Right atrium auricular region (tissue), 2 donors: ENCODE measurements at places on chromosomes 7 and 10. TPM values are rescaled to one million over a fixed set of nuclear protein-coding genes. Genes with fewer than 3 reads are reported as not detected.

The SUN3 gene
- not detected for total RNA-seq

The TAX1BP1 gene
- 90.0 TPM for total RNA-seq

The HABP2 gene
- not detected for total RNA-seq

The EPDR1 gene
- 36.3 TPM for total RNA-seq

The SRRT gene
- total RNA-seq = 49.6 TPM

The BHLHA15 gene
- not detected for total RNA-seq

- DNase-seq = no peak
Measured at GRCh38 chr7:33936503-33936902, 31.2 kb downstream of the BMPER start.

GRCh38 chr7:27095897-27096767, at the start of gene HOXA1:
HOXA1 (minus strand) TSS chr7:27096000; CDS start chr7:27095912, 88 bp downstream.
- DNase-seq = peak; percentile 71

DNA sequence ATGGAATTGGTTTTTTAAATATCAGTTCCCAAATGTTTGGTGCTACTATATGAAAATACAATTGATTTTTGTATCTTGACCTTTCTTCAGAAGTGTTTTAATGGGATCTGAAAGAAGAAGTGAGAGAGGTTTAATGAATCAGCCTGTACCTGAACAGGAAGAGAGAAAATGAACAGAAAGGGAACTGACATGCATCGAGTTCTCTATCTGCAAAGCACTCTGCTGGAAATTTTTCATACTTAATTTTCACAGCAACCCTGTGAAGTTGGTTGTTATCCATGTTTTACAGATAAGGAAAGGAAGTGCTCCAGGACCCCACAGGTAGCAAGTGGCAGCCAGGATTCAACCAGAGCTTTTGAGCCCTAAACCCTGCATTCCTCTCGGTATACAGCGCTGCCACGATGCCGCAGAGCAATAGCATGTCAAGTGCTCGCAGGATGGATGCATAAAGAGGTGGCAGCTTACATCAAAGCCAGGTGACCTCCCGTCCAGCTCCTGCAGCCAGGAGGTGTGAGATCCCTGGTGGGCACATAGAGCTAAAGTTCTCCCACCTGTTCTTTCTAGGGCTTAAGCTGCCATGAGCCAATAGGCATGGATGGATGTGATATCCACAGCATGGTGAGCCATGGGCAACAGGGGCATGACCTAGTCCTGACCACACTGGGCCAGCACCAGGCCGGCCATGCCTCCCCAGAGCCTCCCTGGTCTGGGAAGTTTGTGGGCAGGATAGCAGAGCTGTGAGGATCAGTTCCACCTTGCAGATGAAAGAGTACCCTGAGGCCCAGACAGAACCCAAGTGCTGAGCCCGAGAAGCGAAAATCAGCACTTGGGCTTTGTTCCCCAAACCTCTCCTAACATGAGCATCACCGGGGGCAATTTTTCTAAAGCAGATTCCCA, 57.2 kb downstream of the CALML3 start:
- no peak for DNase-seq

DNA sequence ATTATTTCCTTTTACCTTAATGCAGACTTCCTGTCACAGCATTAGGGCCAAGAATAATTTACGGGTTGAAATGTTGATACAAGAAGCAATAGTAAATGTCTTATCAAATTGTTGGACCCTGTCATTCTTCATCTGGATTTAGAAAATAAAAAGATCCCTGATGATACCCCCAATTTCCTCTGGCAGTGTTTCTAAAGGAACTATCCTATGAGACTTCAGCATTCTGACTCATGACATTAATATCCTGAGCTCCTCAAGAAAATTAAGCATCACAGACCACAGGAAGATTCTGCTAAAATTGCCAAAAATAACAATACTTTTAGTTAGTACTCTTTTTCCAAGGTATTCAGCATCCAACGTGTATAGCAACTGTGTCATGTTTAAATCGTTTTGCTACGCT, 490.5 kb upstream of the ANKRD30A start:
- no peak for DNase-seq

GRCh38 chr10:972763-973162, 15.5 kb upstream of the GTPBP4 start:
- DNase-seq = no peak

DNA sequence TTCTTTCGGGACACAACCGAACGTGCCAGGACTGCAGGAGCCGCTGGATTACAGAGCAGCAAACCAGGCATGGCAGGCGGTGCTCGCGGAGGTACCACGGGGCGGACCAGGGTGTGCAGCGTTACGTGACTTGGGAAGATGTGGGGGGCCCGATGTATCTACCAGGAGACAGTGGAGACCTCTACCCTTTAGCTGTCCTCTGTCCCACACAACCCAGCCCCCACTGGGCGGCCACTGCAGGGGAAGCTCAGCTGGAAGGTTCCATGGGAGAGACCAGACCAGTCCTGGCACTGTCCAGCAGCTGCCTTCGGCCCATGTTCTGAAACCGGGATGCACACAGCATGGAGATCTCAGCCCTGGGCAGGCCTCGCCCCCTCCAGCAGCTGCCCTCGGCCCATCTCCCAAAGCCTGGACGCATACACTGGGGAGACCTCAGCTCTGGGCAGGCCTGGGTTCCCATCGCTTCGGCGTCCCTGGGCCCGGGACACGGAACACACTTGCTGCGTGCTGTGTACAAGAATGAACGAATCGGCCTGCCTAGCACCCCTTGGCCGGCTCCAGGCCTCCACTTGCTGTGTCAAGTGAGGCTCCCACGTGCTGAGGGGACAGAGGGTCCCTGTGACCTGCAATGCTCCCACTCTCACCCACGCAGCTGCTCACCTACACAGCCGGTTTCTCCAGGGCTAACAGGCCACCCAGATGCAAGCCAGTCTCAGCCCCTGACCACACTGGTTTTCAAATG, 177.4 kb downstream of the ELFN1 start:
- DNase-seq = no peak

DNA sequence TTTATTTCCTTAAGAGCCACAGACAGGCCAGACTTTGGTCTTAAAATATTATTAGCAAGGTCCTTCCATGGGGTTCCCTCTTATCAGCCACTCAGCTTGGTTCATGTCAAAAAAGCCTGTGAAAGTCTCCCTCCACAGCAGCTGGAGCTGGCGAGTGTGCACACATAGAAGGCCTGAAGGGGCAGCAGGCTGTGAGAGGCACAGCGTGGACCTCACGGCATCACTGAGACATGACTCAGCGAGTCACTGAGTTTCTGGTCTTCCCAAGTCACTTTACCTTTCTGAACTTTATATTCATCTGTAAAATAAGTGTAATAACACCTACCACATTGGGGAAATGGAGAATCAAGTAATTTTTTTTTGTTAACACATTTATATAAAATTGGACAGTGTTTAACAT, 8.7 kb downstream of the TAF3 start:
- DNase-seq = no peak

GRCh38 chr10:68857005-68857404, 29.7 kb downstream of the STOX1 start:
- no peak for DNase-seq

DNA sequence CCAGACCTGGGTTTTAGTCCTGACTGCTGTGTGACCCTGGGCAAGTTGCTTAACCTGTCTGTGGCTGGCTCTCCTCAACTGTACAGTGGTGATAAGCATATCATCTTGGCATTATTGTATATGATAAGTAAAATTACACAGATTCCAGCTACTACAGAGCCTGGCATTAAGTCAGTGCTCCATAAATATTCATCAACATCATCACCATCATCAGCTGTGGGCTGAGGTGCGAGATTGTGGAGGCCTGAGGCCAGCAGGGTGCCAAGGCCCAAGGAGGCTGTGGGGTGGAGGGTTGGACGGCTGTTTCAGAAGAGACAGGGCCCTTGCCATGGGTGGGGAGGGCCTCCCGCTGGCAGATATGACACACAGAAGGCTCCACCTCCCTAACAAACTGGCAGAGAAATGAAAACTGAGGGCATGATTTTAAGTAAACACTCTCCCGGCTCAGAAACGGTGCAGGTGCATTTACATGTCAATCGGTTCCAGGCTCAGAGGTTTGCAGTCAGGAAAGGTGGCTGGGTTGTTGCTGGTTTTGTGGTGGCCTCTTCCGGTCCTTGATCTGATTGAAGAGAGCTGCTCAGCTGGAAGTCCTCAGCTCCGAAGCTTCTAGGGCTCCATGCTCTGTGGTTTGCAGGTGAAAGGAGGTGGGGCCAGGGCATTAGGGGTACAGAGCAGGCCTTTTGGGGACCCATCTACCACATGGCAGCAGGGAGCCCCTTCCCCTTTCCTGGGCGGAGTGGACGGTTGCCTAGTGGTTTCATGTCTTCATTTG, 10.2 kb downstream of the CRYGN start:
- no peak for DNase-seq

- DNase-seq = no peak
Measured at GRCh38 chr7:10128748-10129147, 844.9 kb upstream of the PHF14 start.

DNA sequence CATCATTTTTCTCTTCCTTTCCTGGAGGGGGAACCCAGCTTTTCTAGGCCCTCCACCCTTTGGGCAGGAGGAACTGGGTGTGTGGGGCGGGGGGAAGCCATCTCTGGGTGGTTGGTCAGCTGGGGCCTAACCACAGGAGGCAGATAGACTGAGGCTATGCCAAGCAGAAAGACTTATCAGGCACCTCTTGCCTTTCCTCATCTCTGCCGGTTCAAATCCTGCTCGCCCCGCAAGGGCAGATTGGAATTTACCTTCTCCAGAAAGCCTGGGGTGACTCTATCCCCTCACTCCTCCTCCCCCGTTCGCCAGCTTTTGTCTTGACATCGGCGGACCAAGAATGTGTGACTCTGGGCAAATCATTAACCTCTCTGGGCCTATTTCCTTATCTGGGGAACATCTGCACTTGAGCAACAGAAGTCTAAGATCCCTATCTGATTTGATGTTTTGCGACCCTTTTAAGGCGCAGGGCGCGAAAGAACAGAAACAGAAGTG, 584 bp upstream of the GARS1 start:
- DNase-seq = no peak

DNA sequence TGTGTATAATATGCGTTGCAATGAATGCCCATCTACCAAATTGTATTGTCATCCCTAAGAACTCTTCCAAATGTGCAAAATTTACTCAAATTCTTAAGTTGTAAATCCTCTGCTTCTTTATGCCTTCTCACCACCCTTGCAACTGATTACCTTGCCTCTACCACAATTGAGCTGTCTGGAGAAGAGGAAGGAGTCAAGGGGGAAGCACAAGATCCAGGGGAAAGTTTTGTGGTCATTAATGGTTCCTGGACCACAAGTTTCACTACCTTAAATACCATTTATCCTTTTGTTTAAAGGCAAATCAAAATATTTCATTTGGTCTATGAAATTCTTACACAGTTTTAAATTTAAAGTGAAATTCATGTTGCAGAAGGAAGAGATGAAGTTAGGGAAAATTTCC, 16.7 kb downstream of the CRPPA start:
- no peak for DNase-seq

DNA sequence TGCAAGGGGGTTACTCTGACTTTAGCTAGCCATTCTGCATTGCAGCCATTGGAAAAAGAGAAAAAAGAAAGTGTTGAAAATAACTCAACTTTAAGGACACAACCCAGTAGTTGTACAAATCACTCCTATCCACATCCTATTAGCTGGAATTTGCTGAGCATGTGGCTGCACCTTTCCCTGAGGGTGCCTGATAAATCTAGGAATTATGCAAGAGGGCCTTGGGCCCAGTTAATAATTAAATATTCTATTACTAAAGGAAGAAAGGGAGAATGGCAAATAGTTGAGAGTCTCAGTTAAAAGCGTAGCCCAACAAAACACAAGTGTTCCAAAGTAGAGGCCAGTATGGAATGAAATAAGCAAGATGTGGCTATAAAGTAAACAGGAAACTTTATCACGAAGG, 200.9 kb upstream of the CNTNAP2 start:
- no peak for DNase-seq

DNA sequence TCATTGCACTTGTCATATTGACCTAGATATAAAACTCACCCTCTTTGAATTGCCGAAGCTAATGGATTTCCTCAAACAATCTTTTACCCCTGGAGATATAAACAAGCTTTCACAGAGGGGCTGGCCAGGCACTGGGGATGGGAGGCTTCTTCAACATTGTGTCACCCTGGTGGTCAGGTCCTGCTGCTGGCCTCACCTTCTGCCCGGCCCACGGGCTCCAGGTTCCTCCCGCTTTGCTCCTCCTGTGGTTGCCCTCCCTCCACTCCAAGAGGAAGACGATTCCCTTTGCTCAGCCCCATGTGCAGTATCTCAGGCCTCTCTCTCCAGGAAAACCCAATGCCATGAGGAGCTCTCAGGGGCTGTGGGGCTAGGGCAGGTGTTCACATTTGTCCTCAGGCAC, 118.1 kb upstream of the ADCY1 start:
- no peak for DNase-seq
